ENCODE measurements at places on chromosomes 2 and 18.

GRCh38 chr2:202555356-202555755 lies 79.4 kb upstream of the FAM117B start:
- DNase-seq, result peak; percentile 18

DNA sequence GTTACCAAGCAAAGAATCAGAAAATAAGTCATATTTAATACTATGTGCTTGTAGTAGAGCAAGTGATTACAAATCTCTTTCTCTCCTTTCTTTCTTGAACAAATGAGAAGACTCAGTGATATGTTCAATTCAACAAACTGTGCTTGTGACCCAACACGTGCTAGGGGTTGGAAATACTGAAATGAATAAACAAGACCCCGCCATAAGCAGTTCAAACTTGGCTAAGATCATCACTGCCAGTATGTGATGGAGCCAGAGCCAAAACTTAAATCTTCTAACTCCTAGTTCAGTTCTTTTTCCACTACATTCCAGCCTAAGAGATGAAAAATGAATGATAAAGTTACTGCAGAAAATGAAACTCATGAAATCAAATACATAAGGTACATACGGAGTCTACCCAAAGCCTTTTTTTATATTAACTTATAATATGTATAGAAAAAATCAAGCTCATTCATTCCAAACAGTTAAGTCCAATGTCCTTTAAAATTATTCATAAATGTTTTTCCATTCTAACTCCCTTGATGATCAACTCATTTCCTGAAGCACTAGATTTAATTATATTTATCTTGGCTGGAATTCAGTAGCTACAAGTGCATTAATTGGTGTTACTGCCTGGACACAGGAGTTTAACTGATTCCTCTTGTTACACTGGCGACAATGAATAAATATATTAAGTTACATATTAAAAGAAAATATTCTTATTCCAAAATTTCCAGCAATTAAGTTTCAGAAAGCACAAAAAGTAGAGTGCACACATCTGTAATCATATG lies 36.0 kb downstream of the GALNT3 start:
- DNase-seq, result no peak

DNA sequence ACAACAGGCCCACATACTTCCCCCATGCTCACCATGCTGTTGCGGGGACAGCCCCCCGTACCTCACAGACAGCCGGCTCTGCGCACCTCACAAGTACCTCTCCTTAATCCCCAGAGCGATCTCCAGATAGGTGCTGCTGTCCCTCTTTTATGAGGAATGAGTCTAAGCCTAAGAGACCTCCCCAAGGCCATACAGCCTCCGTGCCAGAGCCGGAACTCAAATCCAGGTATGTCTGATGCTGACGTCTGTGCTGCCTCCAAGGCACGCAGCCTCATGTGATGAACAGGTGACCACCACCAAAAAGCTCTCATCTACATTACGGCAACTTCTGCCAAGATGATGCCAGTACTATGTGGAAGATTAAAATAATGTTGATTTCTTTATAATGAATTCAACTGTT lies 85.2 kb downstream of the EIPR1 start:
- DNase-seq, result no peak

GRCh38 chr2:74372674-74373073 lies 7.4 kb downstream of the DCTN1 start:
- DNase-seq, result no peak

- DNase-seq, result no peak
These were observed 42.8 kb upstream of the SMAD7 start for GRCh38 chr18:48993586-48993985.

- DNase-seq, result no peak
These were observed 15.2 kb downstream of the NABP1 start for GRCh38 chr2:191693166-191693565.

- no peak for DNase-seq
These were observed 38.2 kb downstream of the ANKMY1 start for GRCh38 chr2:240519396-240520129.

DNA sequence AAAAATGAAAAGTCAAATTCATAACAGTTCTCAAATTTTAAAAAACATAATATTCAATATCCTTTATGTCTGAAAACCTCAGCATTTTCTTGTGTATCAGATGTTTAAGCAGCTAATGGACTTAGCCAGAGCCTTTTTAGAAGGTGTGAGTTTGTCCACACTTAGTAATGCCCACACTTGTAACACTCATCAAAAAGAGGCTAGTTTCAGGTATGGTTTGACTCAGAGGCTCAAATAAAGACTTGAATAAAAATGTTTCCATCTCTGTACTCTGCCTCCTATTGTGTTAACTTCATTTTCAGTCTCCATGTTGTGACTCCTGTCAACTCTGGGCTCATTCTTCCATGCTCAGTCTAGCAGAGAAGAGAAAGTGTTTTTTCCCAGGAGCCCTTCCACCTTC lies 311.6 kb downstream of the IRS1 start:
- no peak for DNase-seq

GRCh38 chr2:9844036-9844483 lies 786 bp downstream of the TAF1B start:
- no peak for DNase-seq

DNA sequence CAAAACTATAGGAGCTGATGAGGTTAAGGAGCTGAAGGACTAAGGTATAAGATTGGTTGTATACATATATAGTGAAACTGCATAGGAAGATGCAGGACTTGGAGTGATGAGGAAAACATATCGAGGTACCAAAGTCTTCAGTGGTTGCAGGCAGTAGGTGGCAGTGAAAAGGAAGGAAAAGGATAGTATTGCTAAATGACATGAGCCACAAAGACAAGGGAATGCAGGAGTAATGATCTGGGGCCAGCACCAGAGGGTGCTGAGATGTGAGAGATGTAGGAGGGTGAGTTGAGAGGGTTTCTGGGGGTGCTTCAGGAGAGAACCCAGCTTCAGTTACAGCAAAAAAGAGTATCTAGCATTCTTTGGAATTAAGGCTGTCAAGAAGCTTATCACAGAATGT lies 172.2 kb upstream of the MYO3B start:
- no peak for DNase-seq

DNA sequence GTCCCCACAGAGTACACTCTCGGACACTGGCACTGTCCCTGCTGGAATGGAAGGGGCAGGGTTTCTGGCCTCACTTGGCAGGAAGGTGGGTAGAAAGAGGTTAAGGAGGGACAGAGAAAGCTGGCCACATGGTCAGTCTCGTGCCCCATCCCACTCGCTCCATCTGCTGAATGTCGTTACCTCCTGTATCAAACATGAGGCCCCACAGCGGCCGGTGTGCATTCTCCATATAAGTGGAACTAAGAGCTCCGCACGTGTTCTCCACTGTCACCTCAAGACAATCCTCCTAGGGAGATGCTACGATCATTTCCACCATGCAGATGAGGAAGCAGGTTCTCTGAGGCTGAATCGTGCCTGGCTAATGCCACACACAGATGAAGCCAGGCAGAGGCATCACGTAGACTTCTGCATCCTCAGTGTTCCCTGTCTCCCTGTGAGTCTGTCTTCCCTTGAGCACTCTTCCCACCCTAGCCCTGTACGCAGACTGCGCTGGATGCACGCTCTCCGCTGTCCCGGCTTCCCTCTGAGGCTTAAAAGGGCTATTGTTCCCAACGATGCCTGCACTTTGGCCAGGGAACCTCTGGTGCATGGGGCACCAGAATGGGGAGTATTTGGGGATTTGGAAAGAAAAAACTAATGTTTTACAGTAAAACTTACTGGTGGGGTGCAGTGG lies 35.1 kb downstream of the MAL start:
- DNase-seq, result no peak

GRCh38 chr2:43605079-43605655 lies 9.3 kb upstream of the THADA start:
- peak; percentile 18 for DNase-seq

DNA sequence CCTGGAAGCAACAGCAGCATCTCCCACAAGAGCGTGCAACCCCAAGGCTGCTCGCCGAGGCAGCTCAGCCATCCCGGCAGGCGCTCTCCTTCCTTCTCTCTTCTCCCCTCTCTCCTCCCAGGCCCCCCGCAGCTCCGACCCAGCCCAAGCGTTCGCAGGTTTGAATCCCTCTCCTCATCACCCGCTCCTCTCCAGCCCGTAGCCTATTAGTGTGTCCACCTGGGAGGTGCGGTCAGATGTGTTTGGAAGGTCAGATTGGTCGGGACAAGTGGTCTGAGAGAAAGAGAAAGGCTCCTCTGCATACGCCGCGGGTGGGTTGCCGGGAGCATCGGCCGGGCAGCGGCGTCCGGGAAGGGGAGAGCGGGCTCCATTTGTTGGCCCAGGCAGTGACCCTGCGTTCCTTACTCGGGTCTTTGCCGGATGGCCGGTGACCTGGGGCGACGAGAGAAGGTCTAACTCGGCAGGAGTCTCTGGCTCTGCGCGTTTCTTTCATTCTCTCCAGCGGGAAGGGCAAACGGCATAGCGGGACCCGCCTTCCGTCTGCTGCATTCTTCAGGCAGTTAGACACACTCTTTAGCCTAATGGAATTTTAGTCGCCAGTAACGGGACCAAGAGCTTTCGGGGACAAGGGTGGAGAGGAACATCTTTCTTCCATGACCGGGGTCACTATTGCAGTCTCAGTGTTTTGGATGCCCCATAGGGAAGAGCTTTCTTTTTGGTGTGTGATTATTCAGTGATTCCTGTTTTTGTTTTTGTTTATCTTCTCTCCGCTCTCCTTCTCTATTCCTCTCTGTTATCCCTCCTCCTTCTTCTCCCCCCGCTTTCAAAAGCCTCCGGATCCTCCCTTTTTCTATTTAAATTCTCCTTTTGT lies 1.1 kb upstream of the TMEFF2 start:
- peak; percentile 7 for DNase-seq

DNA sequence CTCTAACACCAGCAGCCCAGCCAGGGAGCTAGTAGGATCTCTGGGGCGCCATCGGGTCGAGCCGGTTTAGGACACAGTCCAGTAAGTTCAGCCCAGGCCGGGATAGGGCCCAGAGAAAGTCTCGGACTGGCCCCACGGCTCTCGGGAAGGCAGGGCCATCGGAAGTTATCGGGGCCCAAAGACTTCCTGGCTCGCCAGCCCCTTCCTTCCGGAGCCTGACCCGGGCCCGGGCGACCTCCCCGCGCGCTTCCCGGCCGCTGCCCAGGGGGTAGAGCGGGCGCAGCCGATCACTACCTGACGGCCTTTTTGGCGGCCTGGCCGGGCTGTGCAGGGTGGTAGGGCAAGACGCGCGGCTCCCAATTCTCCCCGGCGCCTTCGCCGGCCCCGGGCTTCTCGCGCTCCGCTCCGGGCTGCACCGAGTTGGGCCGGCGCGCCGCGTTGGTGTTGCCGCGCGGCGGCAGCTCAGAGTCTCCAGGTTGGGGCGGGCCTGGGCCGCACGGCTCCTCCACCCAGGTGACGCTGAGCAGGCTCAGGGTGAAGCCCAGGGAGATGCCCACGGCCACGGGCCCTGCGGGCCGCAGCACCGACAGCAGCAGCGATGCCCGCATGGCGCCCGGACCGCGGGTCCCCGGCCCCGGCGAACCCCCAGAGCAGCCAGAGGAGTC lies 546 bp downstream of the CHPF start:
- DNase-seq, result no peak

GRCh38 chr2:134276381-134277172 lies 22.7 kb downstream of the MGAT5 start:
- DNase-seq, result no peak
